ENCODE measurements at places on chromosomes 7 and 10.

DNA sequence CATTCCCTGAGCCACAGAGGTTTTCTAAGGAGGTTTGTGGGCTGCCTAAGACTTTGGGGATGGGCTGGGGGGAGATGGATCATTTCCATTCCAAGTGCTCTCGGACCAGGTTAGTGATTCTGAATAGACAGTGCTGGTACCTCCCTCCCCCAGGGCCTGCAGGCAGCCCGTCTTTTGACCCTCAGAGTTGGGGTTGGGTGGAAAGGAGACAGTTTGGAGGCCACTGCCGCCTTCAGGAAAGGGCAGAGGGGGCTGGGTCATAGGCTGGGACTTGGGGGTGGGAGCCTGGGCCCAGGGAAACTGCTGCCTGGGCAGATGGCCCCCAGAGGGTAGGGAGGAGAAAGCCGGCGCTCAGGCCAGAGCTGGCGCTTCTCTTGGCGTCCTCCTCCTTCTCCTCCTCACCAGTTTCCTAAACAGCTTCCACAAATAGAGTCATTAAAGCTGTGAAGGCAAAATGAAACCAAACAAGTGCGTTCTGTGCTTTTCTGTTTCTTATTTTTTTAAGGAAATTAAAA is 4.4 kb downstream of the UNC5B start:
- no peak for DNase-seq

- no peak for DNase-seq
Measured at GRCh38 chr7:39909526-39909925, 40.5 kb upstream of the CDK13 start.

DNA sequence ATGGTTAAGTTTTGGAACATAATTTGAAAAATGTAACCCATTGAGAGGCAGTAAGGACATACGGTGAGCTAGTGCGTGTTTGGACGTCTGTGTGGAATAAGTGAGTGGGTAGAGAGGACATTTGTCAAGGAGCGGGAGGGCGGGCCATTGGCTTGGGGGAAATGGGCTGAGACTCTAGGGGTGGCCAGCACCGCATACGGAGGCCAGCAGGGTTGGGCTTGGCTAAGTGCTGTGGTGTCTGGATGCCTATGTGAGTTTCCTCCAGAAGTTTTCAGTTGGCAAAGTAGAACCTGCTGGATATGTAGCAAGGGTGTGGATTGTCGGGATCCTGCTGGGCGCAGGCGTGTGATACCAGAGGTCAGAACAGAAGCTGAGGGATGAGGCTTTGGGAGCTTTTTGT is 103.0 kb downstream of the TCF7L2 start:
- no peak for DNase-seq

DNA sequence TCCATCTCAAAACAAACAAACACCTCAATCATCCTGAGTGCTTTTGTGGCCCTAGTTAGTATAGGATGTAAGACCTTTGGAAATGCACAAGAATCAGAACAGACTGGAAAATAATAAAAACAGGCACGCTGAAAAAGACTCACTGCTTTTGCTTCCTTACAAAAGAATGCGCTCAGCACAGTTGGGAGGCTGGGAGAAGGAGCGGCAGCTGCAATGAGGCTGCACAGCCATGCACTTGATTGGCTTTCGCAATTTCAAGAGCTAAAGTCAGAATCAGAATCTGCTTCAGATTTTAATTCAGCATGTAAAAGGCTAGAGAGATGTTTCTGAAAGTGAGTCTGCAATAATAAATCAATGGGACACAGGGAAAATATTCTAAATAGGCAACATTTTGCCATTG is 97.2 kb downstream of the FRMD4A start:
- DNase-seq = no peak

DNA sequence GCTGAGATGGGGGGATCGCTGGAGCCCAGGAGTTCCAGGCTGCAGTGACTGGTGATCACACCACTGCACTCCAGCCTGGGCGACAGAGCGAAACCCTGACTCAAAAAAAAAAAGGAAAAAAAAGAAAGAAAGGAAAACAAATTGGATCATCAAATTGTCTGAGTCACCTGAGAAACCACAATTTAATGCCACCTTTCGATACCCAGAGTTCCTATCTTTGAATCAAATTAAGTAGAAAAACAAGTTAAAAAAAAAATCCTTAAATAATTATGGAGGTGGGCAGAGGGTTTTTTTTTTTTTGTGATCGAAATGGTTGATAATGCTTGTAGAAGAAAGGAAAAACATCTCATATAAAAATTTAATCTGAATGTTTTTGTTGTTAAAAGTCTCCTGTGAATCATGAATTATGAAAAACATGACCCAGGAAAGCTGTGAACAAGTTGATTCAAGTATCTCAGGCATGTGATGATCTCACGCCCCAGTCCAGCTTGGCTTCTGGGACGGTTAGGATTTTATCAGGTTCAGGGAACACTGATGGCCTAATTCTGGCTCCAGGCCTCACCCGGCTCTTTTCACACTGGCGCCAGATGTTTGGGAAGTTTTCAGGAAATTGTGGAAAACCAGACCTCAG is 25.3 kb upstream of the CUX1 start:
- DNase-seq = no peak

DNA sequence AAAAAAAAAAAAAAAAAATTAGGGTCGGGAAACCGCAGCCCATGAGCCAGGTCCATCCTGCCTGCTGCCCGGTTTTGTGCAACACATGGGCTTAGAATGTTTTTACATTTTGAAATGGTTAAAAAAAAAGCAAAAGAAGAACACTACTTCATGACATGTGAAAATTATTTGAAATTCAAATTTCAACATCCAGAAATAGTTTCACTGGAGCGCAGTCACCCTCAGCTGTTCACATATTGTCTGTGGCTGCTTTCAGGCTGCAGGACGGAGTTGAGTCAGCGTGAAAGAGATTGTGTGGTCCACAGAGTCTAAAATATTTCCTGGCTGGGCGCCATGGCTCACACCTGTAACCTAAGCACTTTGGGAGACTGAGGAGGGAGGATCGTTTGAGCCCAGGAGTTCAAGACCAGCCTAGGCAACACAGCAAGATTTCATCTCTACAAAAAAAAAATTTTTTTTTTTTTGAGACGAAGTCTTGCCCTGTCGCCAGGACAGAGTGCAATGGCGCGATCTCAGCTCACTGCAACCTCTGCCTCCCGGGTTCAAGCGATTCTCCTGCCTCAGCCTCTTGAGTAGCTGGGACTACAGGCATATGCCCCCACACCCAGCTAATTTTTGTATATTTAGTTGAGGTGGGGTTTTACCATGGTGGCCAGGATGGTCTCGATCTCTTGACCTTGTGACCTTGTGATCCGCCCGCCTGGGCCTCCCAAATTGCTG is 63.9 kb upstream of the ECHDC3 start:
- no peak for DNase-seq

GRCh38 chr7:35037526-35038341 is 449 bp upstream of the DPY19L1 start:
- peak; percentile 96 for DNase-seq

- DNase-seq = no peak
Measured at GRCh38 chr10:91587710-91588638, 44.9 kb downstream of the PPP1R3C start.

DNA sequence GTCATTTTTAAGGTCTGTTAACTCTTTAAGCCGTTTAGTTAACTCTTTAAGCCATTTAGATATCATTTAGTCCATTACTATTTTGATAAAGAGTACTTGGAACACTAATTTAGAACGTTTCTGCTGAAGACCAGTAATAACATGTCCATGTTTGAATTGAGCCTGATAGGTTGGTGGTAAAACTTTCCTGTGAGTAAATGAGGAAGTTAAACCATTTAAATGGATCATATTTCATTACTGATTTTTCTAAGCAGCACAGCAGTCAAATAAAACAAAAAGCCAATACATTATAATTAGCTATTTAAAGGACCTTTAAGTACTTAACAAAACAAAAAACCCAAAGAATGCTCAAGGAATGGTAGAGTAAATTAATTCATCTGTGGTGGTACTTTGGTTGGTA is 29.4 kb downstream of the PHTF2 start:
- peak; percentile 38 for DNase-seq

- no peak for DNase-seq
Measured at GRCh38 chr10:102243309-102243708, 2.0 kb upstream of the PITX3 start.

DNA sequence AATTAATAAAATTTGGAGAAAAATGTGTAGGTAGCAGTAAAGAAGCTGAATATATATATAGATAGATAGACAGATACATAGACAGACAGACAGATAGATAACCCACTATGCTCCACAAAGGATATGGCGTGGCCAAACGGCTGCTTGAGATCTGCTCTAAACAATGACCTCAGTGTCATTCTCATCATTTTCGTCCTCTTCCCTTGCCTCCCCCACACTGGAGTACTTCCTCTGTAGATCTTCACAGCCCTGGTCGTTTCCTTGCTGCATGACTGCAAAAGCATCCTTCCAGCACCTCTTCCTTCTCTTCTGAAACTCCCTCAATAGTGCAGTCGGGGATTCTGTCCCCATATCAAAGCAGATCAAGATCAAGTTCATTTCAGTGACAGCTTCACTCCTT is 35.6 kb upstream of the ATP6V0A4 start:
- no peak for DNase-seq

- DNase-seq = no peak
Measured at GRCh38 chr10:110504111-110504735, 6.5 kb downstream of the DUSP5 start.

DNA sequence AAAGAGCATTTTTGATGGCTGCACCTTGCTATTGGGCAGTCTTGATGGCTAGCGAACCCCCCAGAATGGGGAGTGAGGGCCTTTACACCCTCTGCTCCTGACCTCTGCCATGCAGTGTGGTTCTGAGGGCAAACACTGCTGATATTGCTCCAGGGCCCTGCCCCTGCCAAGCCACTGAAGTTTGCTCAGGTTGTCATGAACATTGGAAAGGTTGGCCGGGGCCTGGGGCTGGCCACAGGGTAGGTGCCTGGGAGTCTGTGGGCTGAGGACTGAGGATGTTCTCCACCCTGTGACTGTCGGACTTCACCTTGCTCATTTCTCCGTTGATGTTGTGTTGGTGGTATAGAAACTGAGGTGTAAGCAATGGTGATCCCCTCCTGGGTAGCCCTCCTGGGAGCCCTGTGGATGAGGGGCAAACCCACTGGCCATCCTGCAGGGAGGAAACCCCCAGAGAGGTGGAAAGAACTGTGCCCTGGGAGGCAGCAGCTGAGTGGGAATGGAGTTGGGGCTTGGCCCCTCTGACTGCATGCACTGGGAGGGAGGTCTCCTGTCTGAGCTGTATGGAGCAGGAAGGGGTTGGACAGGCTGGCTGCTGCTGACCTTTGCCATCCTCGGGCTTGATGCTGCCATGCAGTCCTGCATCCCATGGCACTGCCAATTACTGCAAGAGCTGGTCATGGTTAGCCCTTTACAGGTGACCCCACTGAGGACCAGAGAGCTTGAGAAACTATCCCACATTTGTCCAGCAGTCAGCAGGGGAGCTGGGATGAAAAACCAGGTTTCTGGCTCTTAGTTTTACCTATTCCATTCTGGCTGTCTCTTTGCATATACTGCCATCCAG is 77.1 kb downstream of the SH2D4B start:
- no peak for DNase-seq

DNA sequence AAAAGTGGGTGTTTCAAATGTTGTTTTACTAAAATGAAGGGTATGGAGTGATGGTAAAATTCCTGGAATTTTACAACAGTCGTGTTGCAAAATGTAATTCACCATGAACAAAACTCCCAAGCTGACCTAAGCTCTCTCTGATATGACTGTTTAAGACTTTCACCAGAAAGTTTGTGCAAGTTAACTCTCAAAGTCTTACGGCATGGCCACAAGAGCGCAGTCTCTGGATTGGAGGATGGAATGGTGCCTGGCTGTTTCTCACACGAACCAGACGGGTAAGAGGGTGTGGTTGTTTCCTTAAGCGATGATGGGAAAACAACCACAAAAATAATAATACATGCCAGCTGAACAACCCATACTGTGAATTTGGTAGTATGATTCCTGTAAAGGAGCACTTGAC is 662.5 kb downstream of the KCNMA1 start:
- DNase-seq = no peak

DNA sequence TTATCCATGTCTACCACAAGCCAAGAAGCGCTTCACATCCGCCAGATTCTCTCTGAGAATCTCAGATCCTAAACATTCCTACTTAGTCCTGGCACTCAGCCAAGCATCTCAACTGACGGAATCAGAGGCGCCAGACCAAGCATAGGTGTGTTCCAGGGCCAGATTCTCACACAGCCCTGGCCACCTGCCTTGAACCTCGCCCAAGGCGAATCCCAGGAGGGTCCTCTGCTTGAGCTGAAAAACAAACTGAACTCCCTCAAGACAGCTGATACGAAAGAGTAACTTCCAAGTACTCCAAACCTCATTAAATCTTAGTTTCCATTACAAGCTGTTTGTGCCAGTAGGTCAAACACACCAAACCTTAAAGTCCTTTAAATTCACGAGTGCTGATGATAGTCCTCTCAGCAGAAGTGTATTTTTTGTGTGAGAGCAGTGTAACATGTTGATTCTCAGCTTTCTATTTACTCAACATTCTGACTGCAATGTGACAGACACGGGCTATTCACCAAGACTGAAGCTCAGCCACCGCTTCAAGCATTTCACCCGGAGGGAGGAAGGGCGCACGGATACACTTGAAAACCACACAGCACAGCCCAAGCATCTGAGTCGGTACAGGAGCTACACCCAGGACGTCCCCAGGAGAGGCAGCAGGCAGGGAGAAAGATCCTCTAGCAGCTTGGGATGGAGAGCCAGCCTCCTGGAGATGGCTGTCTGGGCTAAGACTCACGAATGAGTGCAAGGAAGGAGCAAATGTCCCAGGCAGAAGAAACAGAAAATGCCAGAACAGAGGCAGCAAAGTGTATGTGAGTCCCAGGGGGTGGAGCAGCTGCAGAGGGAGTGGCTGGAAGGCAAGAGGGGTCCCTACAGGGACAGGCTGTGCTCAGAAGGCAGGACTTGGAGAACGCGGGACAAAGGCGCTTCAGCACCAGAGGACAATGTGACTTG is 6.0 kb downstream of the PARD3 start:
- peak; percentile 56 for DNase-seq

DNA sequence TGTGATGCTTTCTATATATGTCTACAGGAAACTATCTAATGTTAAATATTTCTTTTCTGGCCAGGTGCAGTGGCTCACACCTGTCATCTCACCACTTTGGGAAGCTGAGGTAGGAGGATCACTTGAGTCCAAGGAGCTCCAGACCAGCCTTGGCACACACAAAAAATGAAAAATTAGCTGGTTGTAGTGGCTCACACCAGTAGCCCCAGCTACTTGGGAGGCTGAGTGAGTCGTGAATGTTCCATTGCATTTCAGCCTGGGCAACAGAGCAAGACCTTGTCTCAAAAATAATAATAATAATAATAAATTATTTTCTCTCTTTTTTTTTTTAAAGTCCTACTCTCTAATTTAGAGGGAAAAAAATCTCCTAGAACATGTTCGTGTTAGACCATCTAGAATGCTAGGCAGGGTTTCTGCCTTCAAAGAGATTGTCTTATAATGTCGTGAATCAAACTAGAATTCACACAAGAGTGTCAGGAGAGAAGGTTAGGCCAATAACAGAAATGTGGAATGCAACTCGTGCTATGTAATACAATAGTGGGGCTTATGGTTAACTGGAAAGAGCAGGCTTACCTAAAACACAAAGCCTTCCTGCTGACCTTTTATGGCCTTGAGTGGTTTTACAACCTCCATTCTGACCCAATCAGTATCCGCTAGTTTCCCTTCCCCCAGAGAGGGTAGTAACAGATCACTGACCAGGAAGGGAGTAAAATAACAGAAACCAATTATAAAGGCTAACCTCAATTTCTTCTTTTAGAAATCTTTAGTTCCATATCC is 46.3 kb downstream of the MYOF start:
- peak; percentile 44 for DNase-seq

Measured in NCI-H1417 (cell line).